ENCODE measurements at places on chromosomes 2 and 18. TPM values are rescaled to one million over a fixed set of nuclear protein-coding genes. Genes with fewer than 3 reads are reported as not detected.

GRCh38 chr2:62296034-62296831, 100.3 kb downstream of the B3GNT2 start:
- peaks cover 44% of the 10 kb centered on the region for H3K4me1 ChIP-seq
- H3K36me3 ChIP-seq, result no peaks in the 10 kb centered on the region
- no peaks in the 10 kb centered on the region for H3K27me3 ChIP-seq
- no peak overlapping the region for H3K27ac ChIP-seq
- H3K4me3 ChIP-seq, result no peak overlapping the region
- DNase-seq, result no peak

GRCh38 chr2:201978986-201979385, 54.7 kb upstream of the FZD7 start:
- H3K27ac ChIP-seq, result no peak overlapping the region
- no peak for DNase-seq
- no peaks in the 10 kb centered on the region for H3K27me3 ChIP-seq
- no peaks in the 10 kb centered on the region for H3K36me3 ChIP-seq

DNA sequence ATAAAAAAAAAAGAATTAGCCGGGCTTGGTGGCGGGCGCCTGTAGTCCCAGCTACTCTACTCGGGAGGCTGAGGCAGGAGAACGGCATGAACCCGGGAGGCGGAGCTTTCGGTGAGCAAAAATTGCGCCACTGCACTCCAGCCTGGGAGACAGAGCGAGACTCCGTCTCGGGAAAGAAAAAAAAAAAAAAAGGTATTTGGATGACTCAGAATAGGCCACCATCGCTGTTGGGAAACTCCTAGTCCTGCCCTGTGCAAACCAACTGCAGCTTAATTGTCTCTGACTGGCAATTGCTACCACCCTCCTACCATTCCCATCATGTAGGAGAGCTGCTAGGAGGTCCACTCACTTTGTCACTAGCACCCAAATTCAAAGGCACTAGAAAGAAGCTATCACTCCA, 43.5 kb downstream of the ATP8B1 start:
- H3K4me3 ChIP-seq, result no peak overlapping the region
- no peak overlapping the region for H3K27ac ChIP-seq
- peaks cover 23% of the 10 kb centered on the region for H3K36me3 ChIP-seq
- no peaks in the 10 kb centered on the region for H3K4me1 ChIP-seq

GRCh38 chr2:133732982-133733900, 165.0 kb upstream of the NCKAP5 start:
- H3K4me3 ChIP-seq, result no peak overlapping the region
- no peaks in the 10 kb centered on the region for H3K36me3 ChIP-seq
- H3K27ac ChIP-seq, result no peak overlapping the region
- no peaks in the 10 kb centered on the region for H3K27me3 ChIP-seq

DNA sequence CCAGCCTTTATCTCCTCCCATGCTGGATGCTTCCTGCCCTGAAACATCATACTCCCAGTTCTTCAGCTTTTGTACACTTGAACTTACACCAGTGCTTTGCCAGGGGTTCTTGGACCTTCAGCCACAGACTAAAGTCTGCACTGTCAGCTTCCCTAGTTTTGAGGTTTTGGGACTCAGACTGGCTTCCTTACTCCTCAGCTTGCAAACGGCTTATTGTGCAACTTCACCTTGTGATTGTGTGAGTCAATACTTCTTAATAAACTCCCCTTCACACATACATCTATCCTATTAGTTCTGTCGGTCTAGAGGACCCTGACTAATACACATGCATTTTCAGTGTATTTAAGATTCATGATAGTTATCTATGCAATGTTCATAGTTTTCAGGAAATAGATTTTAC, 35.8 kb upstream of the ZNF804A start:
- no peaks in the 10 kb centered on the region for H3K36me3 ChIP-seq
- no peak for DNase-seq
- no peak overlapping the region for H3K27ac ChIP-seq
- no peaks in the 10 kb centered on the region for H3K27me3 ChIP-seq

GRCh38 chr2:191155608-191156071, 4.8 kb upstream of the STAT4 start:
- no peak overlapping the region for H3K27ac ChIP-seq
- no peaks in the 10 kb centered on the region for H3K36me3 ChIP-seq
- no peaks in the 10 kb centered on the region for H3K27me3 ChIP-seq
- DNase-seq, result no peak

GRCh38 chr2:54572636-54573536, 116.8 kb downstream of the SPTBN1 start:
- no peak for DNase-seq
- no peaks in the 10 kb centered on the region for H3K36me3 ChIP-seq
- H3K4me3 ChIP-seq, result no peak overlapping the region
- H3K4me1 ChIP-seq, result peaks cover 100% of the 10 kb centered on the region
- no peaks in the 10 kb centered on the region for H3K27me3 ChIP-seq
- peak overlapping the region; percentile 76 for H3K27ac ChIP-seq

GRCh38 chr2:15764683-15765011, 173.0 kb downstream of the DDX1 start:
- no peaks in the 10 kb centered on the region for H3K27me3 ChIP-seq
- H3K4me1 ChIP-seq, result peaks cover 4% of the 10 kb centered on the region
- no peaks in the 10 kb centered on the region for H3K36me3 ChIP-seq
- DNase-seq, result no peak
- no peak overlapping the region for H3K4me3 ChIP-seq

GRCh38 chr2:9143264-9143815, 63.3 kb upstream of the ASAP2 start:
- H3K4me3 ChIP-seq, result peak overlapping the region; percentile 18
- no peaks in the 10 kb centered on the region for H3K27me3 ChIP-seq
- no peak for DNase-seq

DNA sequence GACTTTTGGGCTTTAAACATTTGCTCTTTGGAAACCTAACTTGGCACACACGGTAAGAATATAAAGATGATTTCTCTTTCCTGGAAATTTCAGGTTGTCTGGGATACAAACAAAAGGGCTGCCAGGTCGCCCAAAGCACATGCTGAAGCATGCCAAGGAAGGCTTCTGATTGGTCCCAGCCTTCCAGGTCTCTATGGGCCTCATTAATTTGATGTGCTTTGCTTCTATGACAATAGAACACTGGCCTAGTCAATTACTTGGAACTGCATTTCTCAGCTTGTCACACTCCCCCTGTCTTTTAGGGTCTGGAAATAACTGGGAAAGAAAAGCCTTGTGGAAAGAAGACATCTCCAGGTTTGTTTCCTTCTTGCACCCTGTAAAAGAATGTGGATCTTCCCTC, 228.9 kb downstream of the ADCYAP1 start:
- no peaks in the 10 kb centered on the region for H3K4me1 ChIP-seq
- no peak overlapping the region for H3K4me3 ChIP-seq
- DNase-seq, result no peak
- no peak overlapping the region for H3K27ac ChIP-seq
- no peaks in the 10 kb centered on the region for H3K27me3 ChIP-seq
- no peaks in the 10 kb centered on the region for H3K36me3 ChIP-seq

The GRP gene
- polyA plus RNA-seq, result not detected

The RIT2 gene
- not detected for polyA plus RNA-seq

The SKOR2 gene
- not detected for polyA plus RNA-seq

The KIAA2012 gene
- polyA plus RNA-seq, result not detected

Measured in heart right ventricle (tissue), 16 donors.